ENCODE measurements at places on chromosomes 1 and 21.

DNA sequence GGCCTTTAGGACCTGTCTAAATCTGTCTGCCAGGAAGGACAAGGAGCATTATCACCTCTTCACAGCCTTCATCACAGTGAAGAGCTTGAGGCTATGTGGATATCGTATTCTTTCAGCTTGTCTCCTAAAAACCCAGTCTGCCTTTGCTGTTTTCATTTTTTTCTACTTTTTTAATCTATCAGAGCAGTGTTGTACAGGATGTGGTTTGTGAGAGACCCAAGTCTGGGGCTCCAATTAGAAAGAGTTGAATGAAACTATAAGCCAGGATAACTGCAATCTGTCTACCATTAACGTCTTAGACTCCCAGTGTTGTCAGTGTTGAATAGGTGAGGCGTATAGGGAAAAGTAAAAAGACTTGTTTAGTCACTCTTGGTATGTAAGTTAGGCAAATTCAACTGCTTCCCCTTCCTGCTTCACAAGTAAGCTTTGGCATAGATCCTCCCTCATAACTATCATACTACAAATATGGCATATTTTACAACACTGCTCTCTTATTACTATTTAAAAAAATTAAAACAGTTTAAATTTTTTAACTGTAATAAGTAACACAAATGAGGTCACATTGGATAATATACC, 1225.8 kb upstream of the PRMT6 start:
- no peak for DNase-seq

DNA sequence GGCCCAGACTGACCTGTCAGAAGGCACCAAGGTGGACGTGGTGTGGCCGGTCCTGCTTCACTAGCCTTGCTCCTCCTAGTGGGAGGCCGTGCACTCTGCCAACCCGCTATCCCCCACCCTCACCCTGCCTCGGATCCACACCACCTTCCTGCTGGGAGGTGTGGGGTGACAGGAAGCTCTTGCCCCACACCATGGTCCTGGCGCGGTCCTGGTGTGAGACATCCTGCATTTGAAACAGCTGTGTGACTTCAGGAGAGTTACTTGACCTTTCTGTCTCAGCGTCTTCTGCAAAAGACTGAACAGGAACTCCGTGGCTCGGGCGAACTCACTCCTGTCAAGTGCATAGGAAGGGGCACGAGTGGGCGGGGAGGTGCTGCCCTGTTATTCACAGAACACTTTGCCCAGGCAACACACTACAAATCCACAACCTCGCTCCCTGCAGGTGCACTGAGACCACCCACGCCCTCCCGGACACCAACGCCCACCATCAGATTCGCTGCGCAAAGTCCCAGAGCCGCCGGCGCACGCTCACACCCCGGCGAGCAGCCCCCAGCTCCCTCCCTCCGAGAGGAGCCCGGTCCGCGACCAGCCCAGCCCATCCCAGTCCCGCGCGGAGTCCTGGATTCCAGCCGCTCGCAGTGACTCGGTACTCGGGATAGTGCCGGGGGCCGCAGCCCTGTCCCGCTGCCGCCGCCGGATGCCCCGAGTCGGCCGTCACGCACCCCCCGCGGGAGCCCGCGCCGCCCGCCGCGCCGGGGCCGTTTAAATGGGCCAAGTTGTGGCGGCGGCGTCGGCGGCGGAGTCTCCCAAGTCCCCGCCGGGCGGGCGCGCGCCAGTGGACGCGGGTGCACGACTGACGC, at the start of gene SAMD11:
Gene SAMD11, plus strand, starts transcription at position 793 of the 860 bp plus-strand sequence. CDS start 509 bp downstream, outside the sequence.
- DNase-seq, result peak; percentile 82

GRCh38 chr1:170674239-170674638, 10.3 kb downstream of the PRRX1 start:
- no peak for DNase-seq

DNA sequence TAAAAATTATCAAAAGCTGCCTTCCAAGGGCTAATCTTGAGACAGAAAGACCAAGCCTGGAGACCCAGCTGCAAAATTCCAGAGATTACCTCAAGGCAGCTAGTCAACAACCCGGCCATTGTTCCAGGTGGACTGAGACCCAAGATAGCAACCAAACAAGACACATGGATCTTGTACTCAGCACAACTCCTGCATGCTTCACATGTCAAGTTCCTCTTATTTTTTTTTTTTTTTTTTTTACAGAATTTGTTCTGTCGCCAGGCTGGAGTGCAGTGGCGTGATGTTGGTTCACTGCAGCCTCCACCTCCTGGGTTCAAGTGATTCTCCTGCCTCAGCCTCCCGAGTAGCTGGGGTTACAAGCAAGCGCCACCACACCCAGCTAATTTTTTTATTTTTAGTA, 40.1 kb downstream of the CD2 start:
- no peak for DNase-seq

GRCh38 chr1:41589395-41589794, 104.9 kb upstream of the EDN2 start:
- no peak for DNase-seq

DNA sequence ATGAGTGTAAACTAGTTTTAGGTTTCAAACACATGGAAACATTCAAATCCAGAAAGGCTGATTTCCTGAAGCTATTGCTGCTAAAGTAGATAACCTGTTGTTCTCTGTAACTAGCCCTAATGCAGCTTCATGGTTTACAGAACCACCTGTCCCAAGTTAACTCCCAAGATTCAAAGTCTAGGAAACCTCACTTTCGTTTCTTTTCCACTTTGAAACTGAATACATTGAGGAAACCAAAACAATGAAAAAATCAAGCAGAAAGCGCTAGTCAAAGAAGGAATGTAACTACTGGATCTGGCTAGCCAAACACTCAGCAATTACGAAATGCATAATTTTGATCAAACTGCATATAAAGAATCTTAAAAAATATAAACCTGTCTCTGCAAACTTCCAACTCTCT, 17.8 kb downstream of the SLC16A1 start:
- no peak for DNase-seq

GRCh38 chr1:154094411-154094810, 60.5 kb downstream of the NUP210L start:
- DNase-seq, result no peak

- no peak for DNase-seq
Observed at GRCh38 chr1:186099336-186100104, 275.5 kb downstream of the TPR start.

GRCh38 chr1:240090957-240091600, 604 bp upstream of the FMN2 start:
- no peak for DNase-seq

DNA sequence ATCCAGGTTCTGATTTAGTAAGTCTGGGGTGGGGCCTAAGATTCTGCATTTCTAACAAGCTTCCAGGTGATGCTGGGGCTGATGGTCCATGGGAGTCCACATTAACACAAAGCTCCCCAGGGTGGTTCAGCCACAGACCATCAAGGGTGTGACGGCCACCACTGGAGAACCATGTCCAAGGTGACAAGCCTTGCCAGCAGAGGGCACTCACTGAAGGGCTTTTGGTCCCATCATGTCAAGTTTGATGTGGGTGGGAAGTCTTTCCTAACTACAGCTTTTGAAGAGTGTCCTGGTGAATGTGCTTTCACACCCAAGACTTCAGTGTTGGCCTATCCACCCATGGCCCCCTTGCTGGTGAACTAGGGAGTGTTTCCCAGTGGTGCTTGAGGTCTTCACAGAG, 67.1 kb downstream of the UBE2T start:
- peak; percentile 17 for DNase-seq

DNA sequence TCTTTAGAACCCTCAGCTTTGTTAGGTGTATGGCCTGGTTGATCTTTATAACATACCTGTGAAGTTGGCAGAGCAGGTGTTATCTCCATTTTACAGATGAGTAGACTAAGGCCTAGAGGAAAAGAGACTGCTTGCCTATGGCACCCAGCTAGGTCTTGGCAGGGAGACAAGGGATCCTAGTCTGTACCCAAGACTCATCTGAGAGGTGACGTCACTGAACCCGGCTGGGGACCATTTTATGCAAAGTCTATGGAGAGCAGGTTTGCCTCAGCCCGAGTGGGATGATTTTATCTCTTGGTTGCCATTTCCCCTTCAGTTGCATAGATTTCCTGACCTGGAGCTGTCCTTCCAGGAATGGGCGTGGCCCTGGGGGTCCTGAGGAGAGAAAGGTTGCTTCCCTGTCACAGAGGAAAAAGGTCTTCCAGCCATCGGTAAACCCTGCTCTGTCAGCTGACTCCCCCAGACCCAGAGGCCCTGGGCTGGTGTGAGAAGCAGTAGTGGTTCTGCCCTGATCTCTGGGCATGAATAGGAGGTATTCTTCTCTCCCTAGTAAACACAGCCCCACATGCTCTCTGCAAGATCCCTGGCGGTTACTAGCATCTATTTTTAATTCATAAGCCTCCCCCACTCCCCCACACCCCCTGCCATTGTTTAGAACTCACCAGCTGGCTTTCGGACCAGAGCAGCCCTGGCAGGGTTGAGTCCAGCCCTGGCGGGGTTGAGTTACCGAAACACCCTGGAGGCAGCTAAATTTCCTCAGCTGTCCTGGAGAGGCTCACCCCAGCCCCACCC, 19.6 kb downstream of the TMCC2 start:
- peak; percentile 86 for DNase-seq

GRCh38 chr1:41455479-41456332, 28.8 kb downstream of the EDN2 start:
- no peak for DNase-seq
